HT-29 (cell line): ENCODE measurements at places on chromosomes 5 and 9.

- no peak for DNase-seq
Observed at GRCh38 chr9:1612886-1613285, 402.3 kb upstream of the SMARCA2 start.

- no peak for DNase-seq
Observed at GRCh38 chr5:71533615-71534014, 53.5 kb upstream of the MCCC2 start.

GRCh38 chr9:94900222-94901018, 173.9 kb downstream of the AOPEP start:
- no peak for DNase-seq

- no peak for DNase-seq
Observed at GRCh38 chr5:115875447-115875846, 33.7 kb downstream of the AP3S1 start.

DNA sequence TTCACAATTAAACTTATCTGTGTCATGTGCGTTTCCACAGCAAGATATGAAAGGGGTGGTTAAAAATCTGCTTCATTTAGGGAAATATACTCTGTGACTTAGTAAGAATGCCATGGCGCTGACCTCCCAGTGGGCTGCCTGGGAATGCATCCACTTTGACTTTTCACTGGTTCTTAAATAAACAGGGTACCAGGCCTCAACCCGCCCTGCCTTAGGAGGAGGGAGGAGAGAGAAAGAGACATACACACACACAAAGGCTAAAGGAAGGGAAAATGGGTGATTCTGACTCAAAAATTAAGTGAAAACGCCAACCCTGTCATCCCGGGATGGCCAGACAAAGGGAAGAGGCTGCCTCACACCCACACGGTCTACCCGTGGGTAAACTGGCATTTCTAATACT, 122.1 kb downstream of the EBF1 start:
- no peak for DNase-seq

DNA sequence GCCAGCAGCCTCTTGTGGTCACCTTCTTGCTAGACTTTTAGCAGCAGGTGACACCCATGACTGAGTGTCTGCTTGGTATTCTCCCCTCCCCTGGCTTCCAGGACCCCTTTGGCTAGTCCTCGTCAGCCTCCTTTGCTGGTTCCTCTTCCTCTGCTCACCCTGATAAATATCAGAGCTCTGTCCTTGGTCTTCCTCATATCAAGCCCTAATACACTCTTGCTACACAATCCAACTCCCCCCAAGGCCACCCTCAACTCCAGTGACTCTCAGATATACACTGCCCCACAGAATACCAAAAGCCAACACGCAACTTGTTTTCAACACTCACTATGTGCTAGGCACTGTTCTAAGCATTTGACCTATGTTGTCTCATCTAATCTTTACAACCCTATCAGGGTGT, 30.3 kb upstream of the LCP2 start:
- no peak for DNase-seq

GRCh38 chr9:86643946-86644674, 289.9 kb upstream of the TUT7 start:
- no peak for DNase-seq

- DNase-seq = no peak
Observed at GRCh38 chr9:106019039-106019680, 324.8 kb downstream of the TMEM38B start.

DNA sequence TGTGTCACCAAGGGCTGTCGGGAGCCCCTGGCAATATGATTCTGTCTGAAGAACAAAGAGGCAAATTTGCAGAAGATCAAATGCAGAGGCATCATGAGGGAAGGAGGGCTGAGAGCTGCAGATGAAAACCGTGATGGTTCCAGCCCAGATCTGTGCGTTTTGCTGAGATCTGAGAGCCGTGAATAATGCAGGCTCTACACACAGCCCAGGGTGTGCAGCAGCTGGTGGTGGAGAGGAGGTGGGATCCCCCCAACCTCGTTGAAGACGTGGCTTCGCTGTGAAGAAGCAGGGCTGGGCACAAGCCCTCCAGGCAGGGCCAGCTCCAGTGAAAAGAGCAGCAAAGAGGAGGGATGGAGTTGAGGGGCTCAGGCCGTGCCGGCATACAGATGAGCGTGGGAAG, 75.5 kb downstream of the TSPAN17 start:
- no peak for DNase-seq

GRCh38 chr9:4306777-4307121, 6.9 kb upstream of the GLIS3 start:
- DNase-seq = no peak

DNA sequence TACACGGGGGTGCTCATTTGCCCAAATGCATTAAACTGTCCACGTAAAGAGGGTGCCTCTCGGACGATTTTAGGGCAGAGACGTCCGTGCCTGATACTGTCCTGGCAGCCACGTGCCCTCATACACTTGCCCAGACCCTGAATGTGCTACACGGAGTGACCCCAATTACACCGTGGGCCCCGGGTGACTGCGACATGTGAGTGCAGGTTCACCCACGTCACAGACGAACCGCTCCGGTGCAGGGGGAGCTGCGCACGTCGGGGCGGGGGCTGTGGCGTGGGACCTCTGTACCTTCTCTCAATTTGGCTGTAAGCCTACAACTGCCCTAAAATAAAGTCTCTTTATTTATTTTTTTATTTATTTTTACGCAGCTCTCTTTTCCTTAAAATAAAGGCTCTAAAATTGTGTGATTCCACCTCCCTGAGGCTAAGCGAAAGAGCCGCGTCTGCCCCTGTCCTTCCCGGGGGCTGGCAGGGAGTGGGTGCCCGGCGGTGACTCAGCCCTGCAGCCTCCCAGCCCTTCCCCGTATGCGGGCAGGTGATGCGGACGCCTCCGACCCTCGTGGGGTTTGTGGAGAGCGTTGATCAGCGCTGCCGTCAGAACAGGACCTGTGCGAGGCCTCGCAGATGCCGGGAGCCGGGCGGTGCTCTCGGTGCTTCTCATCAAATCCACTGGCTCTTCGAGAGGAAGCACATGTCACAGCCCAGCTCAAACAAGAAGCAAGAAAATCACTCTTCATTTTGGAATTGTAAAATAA, 9.2 kb upstream of the EGFL7 start:
- DNase-seq = no peak

GRCh38 chr5:11104651-11105112, 343.6 kb upstream of the DAP start:
- no peak for DNase-seq

- DNase-seq = no peak
Observed at GRCh38 chr5:172683645-172684471, 42.8 kb downstream of the NEURL1B start.

DNA sequence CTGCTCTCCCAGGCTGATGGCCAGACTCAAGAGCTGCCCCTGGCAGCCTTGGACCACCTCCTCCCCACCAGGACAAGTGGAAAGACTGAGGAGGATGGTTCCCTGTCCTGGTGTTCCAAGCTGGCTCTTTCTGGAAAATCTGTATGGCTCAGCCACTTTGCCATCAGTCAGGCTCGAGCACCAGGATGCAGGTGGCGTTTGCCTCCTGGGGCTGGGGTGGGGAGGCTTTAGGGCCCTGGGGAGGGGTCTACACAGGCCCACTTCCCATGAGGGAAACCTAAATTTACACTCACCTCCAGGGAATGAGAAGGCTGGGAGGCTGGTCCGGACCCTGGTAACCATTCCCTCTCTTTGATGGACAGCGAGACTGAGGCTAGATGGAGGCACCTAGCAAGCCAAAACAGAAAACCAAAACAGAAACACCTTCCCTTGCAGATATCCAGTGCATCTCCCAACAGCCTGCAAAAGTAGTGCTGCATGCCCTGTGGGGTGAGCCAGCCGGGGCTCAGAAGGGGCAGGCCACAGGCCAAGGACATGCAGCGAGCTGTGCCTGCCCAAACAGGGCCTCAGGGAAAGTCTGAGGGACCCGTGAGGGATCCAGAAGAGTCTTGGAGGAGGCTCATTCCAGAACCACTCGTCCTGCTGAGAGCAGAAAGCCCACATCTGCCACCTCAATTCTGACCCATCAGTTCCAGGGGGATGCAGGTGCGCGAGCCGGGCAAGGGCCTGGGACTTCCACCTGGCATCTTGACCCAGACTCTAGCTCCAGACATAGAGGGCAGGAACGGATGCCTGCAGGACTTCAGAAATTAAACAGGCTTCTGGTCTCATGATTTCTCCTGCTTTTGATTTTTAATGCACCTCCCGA, 5.4 kb upstream of the CSF2 start:
- no peak for DNase-seq

DNA sequence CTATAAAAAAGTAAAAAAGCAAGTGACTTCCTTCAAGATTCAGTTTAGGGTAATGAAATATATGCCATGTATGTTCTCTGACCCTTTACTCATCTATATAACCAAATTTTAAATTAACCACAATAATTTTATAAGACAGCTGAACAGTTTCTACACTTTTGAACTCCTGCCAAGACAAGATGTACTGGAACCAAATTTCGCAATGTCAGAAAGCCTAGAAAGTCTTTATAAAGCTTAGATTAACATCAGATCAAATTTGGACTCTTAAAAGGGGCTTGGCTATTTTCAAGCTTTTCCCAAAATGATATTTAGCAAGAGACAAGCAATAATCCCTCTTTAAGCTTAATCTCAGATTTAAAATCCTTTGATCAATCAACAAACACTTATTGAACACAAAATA, 362.6 kb downstream of the PTPRD start:
- no peak for DNase-seq

DNA sequence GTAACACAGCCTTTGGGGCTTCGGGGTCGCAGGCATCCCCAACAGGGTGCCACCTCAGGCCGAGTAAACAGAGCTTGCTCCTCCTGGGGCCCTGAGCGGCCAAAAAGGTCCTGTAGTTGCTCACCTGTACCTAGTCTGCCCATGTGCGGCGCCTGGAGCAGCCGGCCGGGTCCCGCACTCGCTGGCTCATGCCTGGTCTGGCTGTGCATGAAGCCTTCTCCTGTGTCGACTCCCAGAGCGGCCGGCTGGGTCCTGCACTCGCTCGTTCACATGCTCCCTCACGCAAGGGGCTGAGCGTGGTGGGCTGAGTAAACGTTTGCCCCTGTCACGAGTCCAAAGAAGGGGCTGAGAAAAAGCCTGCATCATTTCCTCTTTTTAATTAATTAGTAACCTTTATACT, 162.4 kb upstream of the TUT7 start:
- DNase-seq = no peak

- no peak for DNase-seq
Observed at GRCh38 chr5:452978-453710, 10.2 kb downstream of the EXOC3 start.

DNA sequence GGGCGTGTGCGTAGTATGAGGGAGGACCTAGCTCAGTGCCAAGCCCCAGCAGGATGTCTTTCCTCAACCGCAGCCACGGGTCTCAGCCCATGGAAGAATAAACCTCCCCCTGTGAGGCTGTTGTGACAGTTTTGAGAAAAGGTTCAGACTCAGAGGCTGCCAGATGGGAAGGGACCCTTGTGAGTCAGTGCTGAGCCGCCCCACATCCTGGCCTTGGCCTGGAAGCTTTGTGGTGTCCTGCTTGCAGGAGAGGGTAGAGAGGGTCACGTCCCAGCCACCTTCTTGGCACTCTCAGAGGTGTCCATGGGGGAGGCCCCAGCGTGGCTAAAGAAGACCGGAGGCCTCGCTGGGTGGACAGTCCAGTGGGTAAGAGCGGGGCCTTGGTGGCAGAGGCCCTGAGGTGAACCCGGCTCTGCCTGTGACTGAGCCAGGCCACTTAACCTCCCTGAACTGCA, 2.8 kb downstream of the GRHPR start:
- no peak for DNase-seq

DNA sequence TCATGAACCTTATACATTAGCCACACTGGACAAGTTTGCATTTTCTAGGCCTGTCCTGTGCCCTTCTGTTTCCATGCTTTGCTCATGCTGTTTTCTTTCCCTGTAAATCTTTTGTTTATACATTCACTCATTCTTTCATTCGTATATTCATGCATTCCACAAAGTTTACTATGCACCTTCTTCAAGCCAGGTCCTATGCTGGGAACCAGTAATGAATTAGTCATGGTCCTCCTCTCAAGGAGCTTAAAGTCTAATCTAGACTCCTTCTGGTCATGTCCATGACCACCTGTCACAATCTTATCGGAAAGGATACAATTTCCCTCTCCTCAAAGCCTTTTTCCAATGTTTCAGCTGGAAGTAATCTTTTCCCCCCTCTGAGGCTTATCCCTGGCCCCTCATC, 9.1 kb upstream of the XPA start:
- DNase-seq = no peak

- DNase-seq = no peak
Observed at GRCh38 chr9:97979788-97980478, 3.2 kb upstream of the ANP32B start.

DNA sequence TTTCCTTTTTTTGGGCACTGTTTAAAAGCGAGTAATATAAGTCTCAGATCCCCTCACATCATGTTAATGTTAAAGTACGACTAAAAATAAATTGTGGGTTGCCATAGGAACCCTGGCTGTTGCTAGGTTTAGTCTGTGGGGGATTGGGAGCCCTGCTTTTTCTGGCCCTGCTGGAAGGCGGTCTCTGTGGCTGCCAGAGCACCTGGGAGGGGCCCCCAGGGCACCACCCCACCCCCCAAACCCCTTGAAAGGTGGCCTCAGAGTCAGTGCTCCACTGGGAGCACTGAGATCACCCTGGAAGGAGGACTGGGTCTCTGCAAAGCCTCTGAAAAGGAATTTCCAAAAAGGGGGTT, 66.2 kb upstream of the NEURL1B start:
- no peak for DNase-seq

DNA sequence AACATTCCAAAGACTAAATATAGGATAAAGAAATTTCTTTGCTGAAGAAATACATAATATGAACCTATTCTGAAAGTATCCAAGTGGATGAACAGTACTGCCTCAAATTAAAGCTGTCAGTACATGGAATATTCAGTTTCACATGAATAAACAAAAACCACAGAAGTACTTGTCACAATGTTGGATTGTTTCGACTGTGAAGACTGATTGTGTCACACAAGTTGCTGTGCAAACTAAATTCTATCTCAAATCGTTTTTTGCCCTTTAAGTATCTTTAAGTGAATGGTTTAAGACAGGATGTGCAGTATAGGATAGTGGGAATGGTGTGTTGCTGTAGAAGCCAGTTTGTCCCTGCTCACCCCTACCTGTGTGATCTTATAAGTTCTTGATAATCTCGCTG, 137.4 kb upstream of the OTULINL start:
- no peak for DNase-seq
